Activated CD4-positive, alpha-beta T cell treated with anti-CD3 and anti-CD28 coated beads, Interleukin-2, amount 10 ng/mL, durations not matched to agents 7 days and 5 days (primary cell): ENCODE measurements at places on chromosomes 7 and 10.
A peak's percentile ranks its signal among the peaks of the same experiment; 100 is the strongest.

DNA sequence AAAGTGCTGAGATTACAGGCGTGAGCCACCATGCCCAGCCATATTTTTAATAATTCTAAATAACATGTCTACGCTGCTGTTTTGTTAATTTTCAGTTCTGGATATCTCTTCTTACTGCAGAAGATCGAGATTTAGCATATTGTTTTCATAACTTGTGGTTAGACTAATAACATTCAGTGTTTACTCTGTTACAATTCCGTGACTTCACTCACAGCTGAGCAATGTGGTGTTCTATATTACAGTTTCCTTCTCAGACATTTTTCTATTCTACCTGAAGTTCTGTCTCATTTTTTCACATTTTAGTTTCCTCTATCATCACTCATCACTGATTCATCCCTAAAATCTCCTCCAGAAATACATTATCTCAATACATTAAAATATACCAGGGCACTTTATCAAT, 10.9 kb downstream of the RNF32 start:
- DNase-seq = no peak

- DNase-seq = no peak
Measured at GRCh38 chr10:47406870-47407691, 23.0 kb upstream of the ZNF488 start.

DNA sequence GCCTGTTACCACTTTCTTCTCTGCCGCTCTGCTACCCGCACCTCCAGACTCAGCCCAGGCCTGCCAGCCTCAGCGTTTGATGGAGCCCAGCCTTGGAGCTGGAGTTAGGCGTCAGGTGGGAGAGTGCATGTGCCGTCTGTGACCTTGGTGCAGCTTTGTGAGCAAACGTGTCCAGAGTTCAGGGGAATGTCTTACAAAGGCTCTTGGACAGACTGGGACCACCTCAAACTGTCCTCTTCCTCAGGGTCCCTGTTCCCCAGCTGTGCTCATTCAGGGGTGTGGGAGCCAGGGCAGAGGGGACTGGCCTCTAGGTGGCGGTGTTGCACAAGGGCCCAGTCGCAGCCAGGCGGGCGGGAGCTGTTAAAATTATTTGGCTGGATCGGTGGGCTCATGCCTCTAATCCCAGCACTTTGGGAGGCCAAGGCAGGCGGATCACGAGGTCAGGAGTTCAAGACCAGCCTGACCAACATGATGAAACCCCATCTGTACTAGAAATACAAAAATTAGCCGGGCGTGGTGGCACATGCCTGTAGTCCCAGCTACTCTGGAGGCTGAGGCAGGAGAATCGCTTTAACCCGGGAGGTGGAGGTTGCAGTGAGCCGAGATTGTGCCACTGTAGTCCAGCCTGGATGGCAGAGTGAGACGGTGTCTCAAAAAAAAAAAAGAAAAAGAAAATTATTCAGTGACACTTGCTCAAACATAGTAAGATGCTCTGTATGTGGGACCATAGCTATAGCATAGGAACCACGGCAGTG, 89.2 kb downstream of the ADCY1 start:
- DNase-seq = peak; percentile 23

- DNase-seq = no peak
Measured at GRCh38 chr7:128166603-128167041, 74.5 kb upstream of the LEP start.

GRCh38 chr10:84368828-84369227, 40.4 kb downstream of the CCSER2 start:
- DNase-seq = no peak

DNA sequence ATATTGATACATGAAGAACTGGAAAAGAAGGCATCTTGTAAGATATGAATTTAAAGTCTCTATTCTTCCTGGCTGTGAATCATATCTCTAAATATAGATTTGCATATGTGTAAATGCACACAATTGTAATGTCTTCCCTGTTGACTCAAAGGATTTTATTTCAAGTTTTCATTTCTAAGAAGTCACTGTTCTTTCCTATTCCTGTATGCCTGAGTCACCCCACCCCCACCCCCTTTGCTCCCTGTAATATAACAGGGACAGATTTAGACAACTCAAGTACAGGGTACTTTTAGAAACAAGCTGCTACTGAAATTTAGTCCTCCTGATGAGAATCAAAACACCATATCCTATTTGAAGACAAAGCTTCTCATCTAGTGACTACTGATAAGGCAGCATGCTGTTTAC, 43.0 kb upstream of the HECTD2 start:
- no peak for DNase-seq
